ENCODE measurements at places on chromosomes 7 and 10.

GRCh38 chr10:90591629-90592028 is 266.2 kb downstream of the HTR7 start:
- no peak for DNase-seq

- DNase-seq: no peak
Measured at GRCh38 chr7:38594949-38595348, 36.2 kb downstream of the AMPH start.

DNA sequence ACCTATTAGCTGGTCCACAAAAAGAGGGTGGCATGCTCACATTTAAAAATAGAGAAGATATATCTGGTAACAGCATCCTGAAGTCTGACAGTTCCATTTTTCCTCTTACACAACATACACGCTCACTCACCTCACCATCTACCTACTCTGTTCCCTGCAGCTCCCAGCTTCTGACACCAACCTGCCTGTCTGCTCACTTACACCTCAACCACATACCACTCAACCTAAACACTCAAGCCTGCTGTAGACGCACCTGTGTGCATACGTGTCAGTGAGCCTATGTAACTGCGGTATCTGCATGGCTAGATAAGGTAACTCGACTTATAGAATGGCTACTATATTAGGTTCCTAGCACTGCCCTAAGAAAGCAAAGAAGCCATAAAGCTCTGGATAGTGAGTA is 174.9 kb downstream of the DGKI start:
- no peak for DNase-seq

DNA sequence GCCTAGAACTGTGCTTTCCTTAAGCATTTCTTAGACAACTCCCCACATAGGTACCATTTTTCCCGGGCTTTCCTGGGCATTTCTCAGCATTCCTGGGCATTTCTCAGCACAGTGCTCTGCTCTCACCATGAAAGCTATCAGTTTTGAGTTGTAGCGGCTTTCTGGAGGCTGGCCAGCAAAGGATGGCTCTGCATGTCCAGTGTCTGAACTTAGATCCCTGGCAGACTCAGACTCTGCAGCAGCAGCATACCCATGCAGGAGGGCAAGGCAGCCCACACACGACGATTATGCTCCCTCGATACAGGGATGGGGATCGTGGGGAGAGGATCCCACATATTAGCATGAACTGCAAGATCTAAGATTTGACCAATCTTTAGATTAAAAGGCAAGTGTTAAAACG is 248.9 kb upstream of the MKI67 start:
- no peak for DNase-seq

GRCh38 chr10:17626656-17627055 is 9.5 kb upstream of the HACD1 start:
- DNase-seq: no peak

GRCh38 chr10:110947061-110947595 is 27.7 kb downstream of the SHOC2 start:
- DNase-seq: no peak

DNA sequence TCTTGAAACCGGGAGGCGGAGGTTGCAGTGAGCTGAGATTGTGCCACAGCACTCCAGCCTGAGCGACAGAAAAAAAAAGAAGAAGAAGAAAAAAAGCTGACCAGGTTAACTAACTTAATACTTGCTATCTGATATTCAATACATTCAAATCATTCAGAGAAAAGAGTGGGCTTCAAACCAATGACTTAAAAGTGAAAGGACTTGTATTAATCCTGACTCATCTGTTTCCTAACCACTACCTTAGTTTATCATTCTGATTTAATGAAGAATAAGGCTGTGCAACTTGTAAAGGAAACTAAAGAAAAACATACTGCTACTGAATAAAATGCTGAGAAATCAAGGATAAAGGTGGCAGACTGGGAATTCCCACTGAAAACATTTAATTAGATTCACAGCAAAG is 128.4 kb downstream of the NRBF2 start:
- DNase-seq: no peak

- DNase-seq: no peak
Measured at GRCh38 chr7:111841596-111842205, 279.4 kb upstream of the IMMP2L start.

- DNase-seq: no peak
Measured at GRCh38 chr7:70237831-70238575, 639.7 kb downstream of the AUTS2 start.

- DNase-seq: no peak
Measured at GRCh38 chr10:62170732-62171131, 97.9 kb downstream of the RTKN2 start.

- no peak for DNase-seq
Measured at GRCh38 chr7:21076574-21076973, 289.9 kb upstream of the SP8 start.

DNA sequence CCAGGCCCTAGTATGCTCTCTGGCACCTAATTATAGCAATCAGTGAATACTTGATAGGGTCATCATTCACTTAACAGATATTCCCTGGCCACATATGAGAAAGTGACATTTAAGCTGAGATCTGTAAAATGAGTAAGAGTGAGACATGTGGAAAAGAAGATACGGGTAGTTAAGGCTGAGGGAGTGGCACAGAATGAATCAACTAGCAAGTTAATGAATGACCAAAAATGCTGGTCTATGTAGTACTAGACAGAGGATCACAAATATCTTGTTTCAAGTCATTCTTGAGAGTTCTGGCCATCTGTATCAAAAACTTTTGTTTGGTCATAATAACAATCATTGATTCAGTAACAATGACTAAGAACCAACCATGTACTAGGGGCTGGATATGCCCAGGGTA is 954.9 kb downstream of the CNTNAP2 start:
- no peak for DNase-seq

GRCh38 chr10:4704034-4704545 is 121.9 kb upstream of the AKR1E2 start:
- DNase-seq: peak; percentile 71

DNA sequence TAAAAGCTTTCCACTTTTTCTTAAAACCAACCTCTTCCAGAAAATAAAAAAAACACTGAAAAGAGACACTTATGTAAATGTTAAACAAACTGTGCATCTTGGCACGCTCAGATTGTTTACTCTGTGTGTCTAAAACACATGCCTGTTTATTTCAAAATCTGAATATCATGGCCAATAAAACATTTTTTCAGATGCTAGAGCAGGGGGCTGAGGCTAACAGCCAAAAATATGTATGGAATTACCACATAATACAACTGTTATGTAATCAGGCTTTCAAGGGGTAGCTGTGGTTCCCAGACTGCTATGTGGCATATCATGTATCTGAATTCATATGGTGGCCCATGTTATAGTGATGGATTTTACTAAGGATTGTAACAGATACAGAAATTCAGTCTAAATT is 130.4 kb downstream of the HIBADH start:
- DNase-seq: no peak

Measured in NCI-H446 (cell line).